GM12864 (cell line): ENCODE measurements at places on chromosomes 2 and 18.

DNA sequence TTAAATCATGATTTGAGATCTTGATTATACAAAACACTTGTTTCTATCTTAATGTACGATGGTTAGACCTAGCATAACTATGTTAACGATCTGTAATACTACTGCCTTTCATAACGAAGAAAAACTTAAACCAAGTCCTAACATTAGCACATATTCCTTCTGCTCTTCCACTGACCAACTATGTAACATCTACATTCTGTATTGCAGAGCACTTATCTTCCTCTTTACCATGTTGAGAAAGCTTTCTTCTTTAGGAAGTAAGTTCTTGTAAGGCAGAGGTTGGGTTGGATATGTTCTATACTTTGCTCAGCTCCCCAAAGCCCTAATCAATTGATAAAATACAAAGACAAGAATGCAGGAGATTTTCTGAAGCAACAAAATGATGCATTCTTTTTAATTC, 7.9 kb upstream of the ZNF407 start:
- no peak for DNase-seq

GRCh38 chr18:30086351-30086750, 956.2 kb downstream of the DSC3 start:
- no peak for DNase-seq

DNA sequence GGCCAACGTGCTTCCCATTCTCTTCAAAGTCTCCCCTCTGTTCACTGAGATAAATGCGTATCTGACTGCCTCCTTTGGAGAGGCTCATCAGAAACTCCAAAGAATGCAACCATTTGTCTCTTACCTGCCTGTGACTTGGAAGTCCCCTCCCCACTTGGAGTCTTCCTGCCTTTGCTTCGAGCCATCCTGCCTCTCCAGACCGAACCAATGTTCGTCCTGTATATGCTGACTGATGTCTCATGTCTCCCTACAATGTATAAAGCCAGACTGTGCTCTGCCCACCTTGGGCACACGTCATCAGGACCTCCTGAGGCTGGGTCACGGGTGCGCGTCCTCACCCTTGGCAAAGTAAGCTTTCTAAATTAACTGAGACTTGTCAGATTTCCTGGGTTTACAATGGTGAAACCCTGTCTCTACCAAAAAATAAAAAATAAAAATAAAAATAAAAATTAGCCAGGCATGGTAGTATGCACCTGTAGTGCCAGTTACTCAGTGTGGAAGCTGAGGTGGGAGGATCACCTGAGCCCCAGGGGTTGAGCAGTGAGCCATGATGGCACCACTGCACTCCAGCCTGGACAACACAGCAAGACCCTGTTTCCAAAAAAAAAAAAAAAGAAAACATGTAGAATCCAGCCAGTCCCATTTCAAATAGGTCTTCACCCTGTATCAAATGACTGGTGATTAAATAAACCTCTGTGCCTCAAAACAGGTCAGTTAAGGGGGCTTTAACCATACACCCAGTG, 29.0 kb downstream of the HDLBP start:
- no peak for DNase-seq

DNA sequence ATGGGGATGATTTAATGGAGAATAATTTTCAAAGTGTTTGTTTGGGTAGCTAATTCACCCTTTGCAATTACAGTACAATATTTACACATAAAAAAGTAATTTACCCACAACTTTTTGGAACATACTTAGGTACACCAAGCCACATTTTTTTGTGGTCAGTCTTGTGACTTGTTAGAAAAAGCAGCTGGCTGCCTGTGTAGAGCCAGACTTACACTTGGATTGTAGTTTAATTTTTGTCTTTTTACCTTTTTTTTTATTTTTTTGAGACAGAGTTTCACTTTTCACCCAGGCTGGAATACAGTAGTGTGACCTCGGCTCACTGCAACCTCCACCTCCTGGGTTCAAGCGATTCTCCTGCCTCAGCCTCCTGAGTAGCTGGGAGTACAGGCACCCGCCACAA, 45.4 kb downstream of the RALBP1 start:
- DNase-seq: no peak

- DNase-seq: no peak
Observed at GRCh38 chr2:20205915-20206524, 18.9 kb downstream of the SDC1 start.

DNA sequence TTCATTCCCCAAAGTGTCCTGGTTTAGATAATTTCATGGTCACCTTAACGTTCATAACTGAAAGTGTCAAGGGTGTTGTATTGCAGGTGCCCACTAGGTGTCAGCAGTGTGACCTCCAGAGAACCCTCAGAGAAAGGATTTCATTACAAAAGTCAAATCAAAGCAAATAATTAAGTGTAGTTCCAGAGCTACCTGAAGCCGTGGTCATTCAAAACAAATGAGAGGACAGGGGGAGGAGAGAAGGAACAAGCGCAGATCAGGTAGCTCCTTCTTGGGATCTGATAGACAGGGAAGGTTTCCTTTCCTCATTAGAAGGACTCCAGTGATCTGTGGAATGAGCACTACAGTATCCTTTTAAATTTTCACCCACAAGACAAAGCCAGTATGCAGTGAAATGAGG, at the start of gene SLC9A4:
SLC9A4 (plus strand) TSS at position 207 of the 400 bp plus-strand sequence. CDS start 534 bp downstream, outside the sequence.
- DNase-seq: no peak

DNA sequence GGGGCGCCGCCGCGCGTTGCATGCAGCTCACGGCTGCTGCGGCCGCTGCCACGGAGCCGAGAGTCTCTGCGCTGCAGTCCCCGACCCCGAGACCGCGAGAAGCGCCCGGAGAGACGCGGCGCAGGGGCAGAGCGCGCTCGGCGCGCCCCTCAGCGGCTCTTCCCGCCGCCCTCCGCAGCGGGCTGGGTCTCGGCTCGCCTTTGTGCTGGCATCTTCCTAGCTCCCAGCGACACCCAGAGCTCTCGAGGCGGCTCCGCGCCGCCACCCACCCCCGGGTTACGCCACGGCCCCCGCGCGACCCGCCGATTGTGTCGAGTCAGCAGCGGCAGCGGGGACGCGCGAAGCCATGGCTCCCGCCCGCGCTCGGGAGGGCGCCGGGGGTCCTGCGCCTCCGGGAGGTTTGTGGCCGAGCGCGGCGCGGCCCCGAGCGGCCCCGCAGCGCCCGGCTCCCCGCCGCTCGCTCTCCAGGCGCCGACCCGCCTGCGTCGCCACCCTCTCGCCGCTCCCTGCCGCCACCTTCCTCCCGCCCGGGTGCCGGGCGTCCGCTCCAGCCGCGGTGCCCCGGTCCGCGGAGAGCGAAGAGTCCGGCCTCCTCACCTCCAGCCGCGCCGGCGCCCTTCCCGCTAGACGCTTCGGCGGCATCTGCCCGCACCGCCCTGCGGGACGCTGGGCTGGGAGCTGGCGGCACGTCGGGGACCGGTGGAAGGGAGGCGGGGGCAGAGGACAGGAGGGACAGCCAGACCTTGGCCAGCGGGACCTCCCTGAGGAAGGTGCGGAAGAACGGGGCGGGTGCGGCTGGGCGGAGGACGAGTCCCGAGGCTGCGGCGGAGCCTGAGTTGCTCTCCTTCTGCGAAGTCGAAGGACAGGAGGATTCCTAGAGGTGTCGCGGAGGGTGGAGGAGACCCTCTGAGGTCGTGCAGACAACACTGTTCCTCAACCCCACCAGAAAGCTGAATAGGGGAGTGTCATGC, 46.3 kb upstream of the CCDC150 start:
- DNase-seq: no peak

- no peak for DNase-seq
Observed at GRCh38 chr2:207308519-207309224, 142.9 kb upstream of the KLF7 start.

DNA sequence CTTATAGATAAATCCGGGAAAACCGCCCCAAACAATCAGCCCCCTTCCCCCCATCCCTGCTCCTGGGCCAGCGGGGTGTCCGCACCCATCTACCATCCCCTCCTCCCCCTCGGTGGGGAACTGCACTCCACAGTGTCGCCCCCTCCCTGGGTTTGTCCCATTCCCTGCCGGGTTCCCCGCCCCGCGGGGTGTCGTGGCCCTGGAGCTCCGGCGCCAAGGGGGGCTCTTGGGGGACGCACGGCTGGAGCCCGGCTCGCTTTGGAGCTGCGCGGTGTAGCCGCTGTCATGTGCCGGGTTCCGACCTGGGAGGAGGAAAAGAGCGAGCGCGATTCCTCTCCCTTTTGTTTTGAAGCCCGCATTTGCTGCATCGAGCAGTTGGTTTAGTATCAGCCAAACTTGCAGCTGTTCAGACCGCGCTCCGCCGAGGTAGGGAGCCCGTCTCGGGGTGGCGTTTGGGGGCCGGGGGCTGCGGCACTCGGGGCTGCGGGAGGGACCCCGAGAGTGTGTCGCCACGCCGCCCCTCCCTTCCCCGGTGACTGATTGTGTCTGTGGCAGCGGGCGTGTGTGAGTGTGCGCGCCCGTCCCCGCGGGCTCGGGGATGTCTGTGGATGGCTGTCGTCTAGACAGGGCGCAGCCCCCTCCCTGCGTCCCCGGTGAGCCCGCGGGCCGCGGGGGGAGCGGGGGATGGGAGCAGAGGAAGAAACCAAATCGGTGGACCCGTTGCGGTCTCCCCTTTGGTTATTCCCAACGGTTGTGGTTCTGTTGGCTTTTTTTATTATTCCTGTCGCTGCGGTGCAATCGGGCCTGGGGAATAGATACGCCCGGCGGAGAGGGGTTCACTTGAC, 797 bp downstream of the CTIF start:
- no peak for DNase-seq

DNA sequence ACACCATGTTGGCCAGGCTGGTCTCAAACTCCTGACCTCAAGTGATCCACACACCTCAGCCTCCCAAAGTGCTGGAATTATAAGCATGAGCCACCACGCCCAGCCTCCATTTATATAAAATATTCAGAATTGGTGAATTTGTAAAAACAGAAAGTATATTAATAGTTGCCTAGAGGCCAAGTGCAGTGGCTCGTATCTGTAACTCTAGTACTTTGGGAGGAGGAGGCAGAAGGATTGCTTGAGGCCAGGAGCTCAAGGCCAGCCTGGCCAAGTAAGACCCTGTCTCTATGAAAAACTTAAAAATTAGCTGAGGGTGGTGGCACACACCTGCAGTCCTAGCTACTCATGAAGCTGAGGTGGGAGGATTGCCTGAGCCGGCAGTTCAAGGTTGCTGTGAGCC, 89.6 kb downstream of the SLC25A12 start:
- no peak for DNase-seq

- peak; percentile 12 for DNase-seq
Observed at GRCh38 chr2:14903709-14904374, 271.3 kb downstream of the LRATD1 start.

DNA sequence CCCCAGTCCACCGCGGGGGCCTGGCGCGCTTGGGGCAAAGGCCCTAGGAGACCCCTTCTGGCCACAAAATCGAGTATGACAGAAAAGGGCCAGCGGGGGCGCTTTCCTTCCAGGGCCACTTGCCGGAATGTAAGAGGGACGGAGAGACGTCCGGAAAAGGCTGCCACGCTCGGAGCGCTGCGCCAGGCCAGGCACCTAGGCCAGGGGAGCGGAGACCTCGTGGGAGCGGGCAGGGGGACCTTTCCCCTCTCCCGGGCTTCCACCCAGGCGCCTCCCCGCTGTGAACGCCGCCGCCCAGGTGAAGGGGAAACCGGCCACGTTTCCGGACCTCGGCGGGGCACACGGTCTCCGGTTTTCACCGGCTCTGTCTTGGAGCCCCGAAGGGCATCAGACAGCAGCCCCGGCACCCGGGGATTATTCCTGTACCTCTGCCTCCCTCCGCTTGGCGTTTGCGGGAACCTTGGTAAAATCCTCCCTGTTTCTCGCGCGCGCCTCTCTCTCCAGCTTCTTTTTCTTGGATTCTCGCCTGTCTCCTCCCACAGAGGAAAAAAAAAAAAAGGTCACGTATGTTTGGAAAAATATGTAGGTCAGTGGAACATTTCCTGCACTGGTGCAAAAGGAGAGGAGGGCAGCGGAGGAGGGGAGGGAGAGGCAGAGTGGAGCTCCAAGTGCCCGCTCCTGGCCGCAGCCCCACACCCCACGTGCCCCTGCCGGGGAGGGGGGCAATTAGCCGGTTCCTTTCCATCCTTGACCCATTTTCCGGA, 1.2 kb upstream of the NPAS2 start:
- DNase-seq: no peak

DNA sequence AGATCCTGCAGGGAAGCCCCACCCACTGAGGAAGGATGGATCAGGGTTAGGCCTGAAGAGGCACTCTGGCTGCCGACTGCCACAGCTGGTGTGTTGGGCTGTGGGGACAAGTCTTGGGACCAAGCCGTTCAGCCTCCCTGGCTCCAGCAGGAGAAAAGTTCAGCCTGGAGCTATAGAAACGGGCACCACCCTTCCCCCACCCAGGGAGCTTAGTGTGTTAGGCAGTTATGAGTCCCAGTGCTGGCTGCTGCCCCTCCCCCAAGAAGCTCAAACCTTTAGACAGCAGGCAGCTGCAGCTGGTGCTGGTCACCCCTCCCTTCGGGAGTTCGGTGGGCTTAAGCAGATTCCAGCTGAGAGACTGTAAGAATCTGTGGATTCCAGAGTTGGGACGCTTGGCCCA, 447.1 kb upstream of the HS6ST1 start:
- no peak for DNase-seq

DNA sequence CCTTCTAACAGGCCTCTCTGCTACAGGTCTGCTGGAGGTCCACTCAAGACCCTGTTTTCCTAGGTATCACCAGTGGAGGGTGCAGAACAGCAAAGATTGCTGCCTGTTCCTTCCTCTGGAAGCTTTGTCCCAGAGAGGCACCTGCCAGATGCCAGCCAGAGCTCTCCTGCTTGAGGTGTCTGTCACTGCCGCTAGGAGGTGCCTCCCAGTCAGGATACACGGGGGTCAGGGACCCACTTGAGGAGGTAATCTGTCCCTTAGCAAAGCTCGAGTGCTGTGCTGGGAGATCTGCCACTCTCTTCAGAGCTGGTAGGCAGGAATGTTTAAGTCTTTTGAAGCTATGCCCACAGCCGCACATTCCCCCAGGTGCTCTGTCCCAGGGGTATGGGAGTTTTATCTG, 140.6 kb downstream of the BAZ2B start:
- no peak for DNase-seq

GRCh38 chr2:130338793-130339345, 3.8 kb upstream of the IMP4 start:
- DNase-seq: no peak

DNA sequence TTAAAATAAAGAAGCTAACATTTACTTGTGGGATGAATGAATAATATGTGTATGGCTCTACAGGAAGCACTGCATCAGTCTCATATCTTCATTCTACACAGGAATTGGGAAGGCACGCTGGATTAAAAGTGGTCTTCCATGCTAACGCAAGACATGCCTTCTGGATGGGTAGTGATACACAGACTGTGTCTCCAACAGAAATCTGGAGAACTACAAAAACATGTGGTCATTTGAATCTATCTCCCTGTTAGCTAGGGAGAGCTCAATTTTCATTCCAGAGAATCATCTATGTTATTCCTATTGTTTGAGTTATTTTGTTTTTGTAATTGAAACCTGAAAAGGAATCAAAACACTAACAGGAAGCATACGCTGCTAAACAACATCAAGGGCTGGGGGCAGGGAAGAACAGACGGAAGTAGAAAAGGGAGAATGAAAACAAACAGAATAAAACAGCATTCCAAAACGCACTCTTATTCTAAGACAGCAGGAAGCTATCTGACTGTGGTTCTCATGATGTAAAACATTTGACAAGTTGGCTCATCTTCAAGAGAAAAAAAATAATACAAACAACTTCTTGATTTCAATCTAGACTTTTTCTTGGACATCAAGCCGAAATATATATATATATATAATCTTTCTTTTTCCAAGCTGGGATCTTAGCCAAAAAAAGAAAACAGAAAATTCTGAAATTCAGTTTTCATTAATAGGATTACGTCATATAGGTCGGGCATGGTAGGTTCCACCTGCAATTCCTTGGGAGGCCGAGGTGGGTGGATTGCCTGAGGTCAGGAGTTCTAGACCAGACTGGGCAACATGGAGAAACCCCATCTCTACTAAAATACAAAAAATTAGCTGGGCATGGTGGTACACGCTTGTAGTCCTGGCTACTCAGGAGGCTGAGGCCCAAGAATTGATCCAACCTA, 31.5 kb upstream of the ASNSD1 start:
- no peak for DNase-seq

GRCh38 chr18:78713069-78713468, 266.5 kb upstream of the SALL3 start:
- no peak for DNase-seq
